ENCODE measurements at places on chromosomes 16 and 17. TPM values are rescaled to one million over a fixed set of nuclear protein-coding genes. Genes with fewer than 3 reads are reported as not detected.
A peak's percentile ranks its signal among the peaks of the same experiment; 100 is the strongest.

DNA sequence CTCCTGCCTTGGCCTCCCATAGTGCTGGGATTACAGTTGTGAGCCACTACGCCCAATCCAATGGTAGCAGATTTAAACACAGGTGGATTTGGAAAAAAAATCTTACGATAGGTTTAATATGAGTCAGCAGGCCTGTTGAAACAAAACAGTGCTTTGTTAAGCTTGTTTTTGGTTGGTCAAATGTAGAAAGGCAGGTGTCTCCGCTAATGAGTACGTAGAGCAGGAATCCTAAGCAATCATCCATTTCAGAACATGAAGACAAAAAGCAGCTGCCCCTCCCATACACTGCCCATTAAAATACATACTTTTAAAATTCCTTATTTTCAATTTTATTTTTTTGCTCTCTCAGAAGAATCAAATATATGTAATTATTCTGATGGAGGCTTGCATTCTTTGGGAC lies 1.9 kb upstream of the WWOX start:
- DNase-seq: no peak

TMEM235 gene
- total RNA-seq: not detected

- peak; percentile 86 for DNase-seq
These were observed 437.2 kb downstream of the HS3ST3B1 start for GRCh38 chr17:14737984-14738651.

GRCh38 chr16:80931801-80932707 lies 74.6 kb downstream of the CMC2 start:
- DNase-seq: no peak

WFIKKN1 gene
- 0.95 TPM for total RNA-seq

GRCh38 chr16:10597187-10597601 lies 16.8 kb upstream of the EMP2 start:
- no peak for DNase-seq

- peak; percentile 68 for DNase-seq
These were observed 584 bp downstream of the PMP22 start for GRCh38 chr17:15264542-15264941.

- no peak for DNase-seq
These were observed 123.9 kb downstream of the PRKCB start for GRCh38 chr16:23959752-23960072.

DNA sequence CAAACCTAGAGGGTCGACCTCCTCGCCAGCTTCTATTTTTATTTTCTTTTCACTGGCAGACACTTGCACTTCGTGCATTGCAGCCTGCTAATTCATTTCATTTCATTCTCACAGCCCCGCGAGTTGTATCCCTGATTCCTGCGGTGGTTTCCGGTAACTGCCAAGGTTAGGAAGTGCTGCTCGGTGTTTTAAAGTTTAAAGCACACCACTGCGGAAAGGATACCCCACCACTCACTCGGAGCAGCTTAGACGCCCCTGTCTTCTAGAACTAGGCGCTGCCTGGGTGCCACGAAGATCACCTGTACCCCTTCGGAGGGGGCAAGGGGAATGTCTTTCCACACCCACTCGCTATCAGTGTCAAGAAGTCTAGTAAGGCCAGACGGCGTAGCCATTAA lies 509 bp downstream of the CNEP1R1 start:
- DNase-seq: no peak

DNA sequence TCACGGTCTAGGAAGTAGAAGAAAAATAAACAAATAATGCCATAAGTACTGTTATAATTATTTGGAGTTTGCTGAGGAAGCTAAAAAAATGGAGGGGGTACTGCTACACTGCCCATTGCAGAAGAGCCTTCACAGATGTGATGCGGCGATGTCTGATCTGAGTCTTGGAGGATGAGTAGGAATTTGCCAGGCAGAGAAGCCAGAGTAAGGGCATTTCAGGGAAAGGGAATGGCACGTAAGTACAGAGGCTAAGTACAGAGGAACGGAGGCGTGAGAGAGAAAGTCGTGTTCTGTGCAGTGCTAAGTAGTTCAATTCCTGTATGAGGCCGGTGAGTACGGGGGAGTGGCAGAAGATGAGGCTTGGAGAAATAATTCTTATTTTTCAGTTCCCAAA lies 741 bp upstream of the GRB2 start:
- DNase-seq: no peak

TAF1C gene
- 93.0 TPM for total RNA-seq

Data from spleen (tissue), 13 donors.